Astrocyte (in vitro differentiated cells and primary cell): ENCODE measurements at places on chromosomes 6 and 20. TPM values are rescaled to one million over a fixed set of nuclear protein-coding genes. Genes with fewer than 3 reads are reported as not detected.

PBOV1 gene
- total RNA-seq: not detected in 2 replicates

EPB41L1 gene
- 35.0 and 39.4 TPM in 2 replicates for total RNA-seq

GRCh38 chr6:68279793-68280557, 355.1 kb upstream of the ADGRB3 start:
- peak; percentile 72 for DNase-seq

DNA sequence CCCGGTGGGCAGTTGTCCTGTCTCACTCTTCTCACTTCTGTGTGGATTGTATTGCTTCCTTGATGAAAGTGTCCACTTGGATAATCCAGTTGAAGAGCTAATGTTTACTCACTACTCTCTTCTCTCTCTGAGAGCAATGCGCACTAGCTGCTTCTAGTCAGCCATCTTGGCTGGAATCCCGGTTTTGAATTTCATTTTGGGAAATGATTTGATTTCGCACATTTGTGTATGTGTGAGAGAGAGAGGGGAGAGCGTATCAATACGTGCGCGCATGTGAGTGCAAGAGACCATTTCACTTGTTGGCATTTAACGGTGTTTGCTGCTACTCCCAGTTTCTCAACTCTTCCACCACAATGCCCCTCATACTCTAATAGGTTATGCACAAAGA, 67.8 kb downstream of the KLHL32 start:
- DNase-seq: no peak

DNA sequence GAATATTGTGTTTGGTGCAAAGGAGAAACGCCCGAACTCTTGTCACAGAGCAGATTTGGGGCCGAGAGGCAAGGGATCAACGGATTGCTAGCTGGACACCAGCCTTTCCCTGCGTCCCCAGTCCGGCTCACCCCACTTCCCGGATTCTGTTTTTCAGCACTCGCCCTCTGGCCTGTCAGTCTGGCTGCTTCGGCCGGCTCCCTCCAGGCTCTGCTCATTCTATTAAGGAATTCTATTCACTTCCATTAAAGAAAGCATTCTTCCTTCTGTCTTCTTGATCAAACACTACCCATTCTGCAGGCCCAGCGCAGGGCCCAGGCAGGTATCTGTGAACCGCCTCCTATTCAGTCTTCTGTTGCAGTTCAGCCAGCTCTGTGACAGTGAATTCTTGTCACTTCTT, 91.7 kb downstream of the RNF182 start:
- no peak for DNase-seq

DNA sequence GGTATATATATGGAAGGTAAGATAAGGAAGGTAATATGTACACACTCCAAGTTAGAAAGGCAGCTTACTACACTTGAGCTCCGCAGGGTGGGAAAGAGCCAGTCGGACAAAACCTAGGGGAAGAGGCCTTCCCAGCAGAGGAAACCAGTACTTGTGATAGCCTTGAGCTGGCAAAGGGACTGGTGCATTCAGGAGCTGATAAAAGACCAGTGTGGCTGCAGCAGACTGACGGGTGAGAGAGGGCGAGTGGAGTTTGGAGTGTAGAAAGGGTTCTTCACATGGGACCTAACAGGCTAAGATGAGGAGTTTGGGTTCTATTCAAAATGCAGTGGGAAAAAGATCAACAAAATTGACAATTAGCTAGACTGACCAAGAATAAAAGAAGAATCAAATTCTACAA, 49.3 kb upstream of the KIF13A start:
- DNase-seq: no peak
